ENCODE measurements at places on chromosomes 1 and 21. TPM values are rescaled to one million over a fixed set of nuclear protein-coding genes. Genes with fewer than 3 reads are reported as not detected.

- no peak for DNase-seq
Observed at GRCh38 chr1:192592517-192592916, 16.9 kb downstream of the RGS1 start.

DNA sequence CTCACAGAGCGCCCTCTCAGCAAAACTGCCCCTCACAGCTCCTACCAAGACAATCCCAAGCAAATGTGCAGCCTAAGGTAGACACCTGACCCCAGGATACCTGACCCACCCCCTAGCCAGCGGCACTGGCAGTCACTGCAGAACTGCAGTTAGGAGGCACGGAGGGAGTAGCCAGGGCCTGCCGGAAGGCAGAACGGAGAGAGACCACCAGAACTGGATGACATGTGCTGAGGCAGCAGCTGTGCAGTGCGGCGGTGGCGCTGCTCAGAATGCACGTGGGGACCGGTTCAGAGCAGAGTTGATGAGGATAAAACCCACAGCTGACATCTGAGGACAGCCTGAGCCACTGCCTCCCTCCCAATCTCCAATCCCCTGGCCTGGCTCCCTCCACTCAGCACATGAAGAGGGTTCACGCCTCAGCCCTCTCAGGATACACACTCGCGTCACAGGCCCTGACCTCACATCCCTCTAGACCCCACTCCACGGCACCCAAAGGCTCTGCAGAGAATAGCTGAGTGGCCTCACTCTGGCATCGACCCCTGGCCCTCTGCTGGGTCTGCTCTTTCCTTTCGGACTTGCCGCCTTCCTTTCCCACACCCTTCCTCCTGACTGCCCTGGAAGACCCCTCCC, 29.6 kb downstream of the UBE2G2 start:
- DNase-seq: no peak

- DNase-seq: no peak
Observed at GRCh38 chr1:84401156-84401555, 2.9 kb downstream of the DNASE2B start.

- DNase-seq: no peak
Observed at GRCh38 chr1:42876009-42876408, 29.6 kb downstream of the ZNF691 start.

DNA sequence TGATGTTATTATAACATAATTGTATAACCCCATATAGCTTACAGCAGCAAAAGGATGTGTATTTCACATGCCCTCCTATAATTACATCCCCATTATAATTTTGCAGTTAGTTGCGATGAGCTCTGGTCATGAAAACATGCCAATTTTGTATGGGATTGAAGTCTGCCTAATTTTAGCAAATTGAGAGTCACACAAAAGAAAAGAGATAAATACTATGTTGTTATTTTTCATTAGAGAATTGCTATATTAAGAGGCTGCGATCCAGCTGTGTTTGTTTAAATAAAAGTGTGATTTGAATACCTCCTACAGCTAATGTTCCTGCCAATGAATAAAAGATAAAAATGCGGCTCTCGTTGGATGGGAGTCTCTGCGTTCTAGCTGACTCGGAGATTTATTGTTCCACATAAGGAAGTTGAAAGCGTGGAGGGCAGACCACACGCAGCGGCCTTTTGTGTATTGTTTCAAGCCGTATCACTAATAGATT, 461.0 kb upstream of the NFIA start:
- no peak for DNase-seq

DNA sequence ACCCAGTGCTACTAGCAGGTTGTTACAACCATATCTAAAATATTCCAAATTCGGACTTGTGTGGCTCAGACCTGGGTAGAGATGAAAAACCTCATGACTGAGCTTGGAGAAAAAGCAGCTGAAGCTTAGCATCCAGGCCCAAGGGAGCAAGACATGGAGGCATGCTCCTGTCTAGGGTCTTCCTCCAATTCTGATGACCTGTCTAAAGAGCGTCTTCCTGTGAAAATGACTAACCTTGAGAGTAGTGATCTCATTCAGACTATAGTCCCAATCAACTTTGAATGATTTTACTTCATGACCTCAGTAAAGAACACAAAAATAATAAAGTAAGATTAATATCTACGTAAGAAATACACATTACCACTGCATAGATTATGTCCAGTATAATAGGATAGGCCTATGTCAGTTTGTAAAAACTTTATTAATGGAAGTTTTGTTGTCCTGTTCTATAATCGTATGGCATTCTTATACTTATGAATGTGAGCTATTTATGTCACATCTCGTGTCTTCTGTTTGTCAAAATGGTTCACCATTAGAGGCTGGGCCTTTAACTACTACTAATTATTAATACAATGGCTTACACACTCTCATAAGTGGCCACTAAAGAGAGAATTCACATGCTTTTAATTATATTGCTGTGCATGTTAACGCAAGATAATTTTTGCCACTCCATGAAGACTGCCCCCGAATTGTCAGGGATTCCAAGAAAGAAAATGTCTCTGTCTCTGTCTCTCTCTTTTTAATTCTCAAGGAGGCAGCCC, 201.3 kb downstream of the NCAM2 start:
- no peak for DNase-seq

Gene PCSK9
- under 0.01 TPM for total RNA-seq

DNA sequence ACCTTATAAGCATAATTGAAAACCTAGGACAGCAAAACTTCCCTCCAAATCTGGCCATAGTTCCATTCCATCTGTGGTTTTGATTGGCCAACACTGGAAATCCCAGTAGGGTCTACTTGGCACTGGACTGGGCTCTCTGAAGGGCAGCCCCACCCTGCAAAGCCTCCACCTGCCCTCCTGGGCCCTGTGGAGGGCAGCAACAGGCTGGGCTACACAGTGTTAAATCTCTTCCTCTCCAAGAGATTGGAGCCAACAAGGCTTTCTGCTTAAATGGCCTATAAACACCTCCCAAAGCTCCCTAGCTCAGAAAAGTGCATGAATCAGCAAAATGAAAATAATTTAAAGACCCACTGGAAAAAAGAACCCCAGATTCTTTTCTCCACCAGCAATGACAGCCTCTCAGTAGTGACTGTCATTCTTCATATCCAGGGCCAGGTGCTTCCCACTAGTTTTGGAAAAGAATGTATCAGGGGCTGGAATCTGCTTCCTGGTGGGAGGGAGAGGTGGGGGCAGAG, 58.5 kb downstream of the BEND5 start:
- no peak for DNase-seq

Gene PTBP2
- total RNA-seq: 37.8 TPM

DNA sequence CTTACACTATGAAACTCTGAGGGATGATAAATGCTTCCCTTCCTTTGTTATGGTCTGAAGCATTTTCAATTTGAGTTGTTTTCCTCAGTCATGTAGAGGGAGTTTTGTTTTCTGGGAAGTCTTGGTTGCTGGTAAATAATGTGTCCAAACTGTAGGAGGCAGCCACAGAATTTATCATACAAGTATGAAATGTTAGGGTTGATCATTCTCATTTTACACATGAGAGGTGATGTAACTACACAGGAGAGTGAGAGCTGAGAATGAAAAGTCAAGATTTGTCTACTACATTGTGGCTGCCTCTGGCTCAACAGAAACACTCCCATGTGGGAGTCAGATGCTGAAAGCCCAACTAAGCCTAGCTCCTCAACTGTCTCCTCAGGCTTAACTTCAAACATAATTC, 182.5 kb upstream of the SGIP1 start:
- DNase-seq: peak; percentile 33

- DNase-seq: no peak
Observed at GRCh38 chr1:236480758-236481436, 42.9 kb upstream of the LGALS8 start.

DNA sequence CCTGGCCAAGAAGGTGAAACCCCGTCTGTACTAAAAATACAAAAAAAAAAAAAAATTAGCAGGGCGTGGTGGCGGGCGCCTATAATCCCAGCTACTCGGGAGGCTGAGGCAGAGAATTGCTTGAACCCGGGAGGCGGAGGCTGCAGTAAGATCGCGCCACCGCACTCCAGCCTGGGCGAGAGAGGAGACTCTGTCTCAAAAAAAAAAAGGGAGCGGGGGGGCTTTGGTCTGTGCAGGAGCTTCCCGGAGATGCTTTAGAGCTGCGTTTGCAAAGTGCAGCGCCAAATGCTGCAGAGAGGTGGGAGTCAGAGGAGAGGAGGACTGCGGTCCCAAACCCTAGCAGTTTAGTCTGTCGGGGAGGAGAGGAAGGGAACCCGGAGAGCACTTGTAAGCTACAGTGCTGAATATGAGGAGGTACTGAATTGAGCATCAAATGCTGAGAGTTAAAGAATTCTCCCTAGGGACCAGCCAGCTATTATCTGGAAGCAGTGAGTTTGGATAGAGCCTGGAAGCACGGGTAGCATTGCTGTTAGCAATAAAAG, 569 bp downstream of the FALEC start:
- DNase-seq: no peak

Gene THEM5
- not detected for total RNA-seq

DNA sequence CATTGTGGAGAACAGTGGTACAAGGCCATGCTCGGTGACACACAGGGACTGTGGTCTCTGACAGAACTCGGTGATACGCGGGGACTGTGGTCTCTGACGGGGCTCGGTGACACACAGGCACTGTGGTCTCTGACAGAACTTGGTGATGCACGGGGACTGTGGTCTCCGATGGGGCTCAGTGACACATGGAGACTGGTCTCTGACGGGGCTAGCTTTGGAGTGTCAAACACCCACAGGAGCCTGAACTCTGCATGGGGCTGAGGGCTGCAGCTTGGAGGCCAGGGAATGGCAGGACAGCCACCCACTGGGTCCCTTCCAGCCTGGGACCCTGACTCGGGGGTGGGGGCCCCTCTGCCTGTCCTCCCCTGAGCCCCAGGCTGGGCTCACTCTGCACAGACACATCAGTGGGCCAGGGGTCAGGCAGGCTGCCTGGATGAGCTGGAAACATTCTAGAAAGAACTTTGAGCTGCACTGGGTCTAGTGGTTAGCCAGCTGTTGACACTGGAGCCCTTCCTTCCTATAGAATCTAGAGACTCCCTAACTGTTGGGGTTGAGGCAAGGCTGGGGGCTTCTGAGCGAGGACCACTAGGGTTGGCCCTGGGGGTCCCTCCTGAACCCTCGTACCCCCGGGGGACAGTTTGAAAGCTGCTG, 49.8 kb downstream of the DISP3 start:
- DNase-seq: no peak

GRCh38 chr1:76293831-76294230, 219.3 kb downstream of the ST6GALNAC3 start:
- DNase-seq: no peak

DNA sequence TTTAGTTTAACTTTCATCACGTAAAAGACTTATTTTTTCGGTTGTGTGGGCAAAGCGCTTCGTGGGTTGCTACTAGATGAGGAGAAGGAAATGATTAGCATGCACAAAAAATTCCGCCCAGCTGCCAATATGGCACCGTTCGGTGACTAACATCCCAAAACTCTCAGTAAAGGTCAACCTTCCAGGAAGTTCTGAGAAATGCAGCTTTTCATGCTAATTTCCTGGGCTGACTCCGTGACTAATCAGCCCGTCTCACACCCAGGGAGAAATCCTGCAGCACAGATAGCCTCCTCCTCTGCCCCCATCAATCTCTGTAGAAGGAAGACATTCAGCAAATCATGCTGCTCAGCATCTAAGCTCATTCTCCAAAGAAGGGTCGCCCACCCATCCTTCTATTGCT, 34.1 kb downstream of the TMCO4 start:
- DNase-seq: peak; percentile 92

DNA sequence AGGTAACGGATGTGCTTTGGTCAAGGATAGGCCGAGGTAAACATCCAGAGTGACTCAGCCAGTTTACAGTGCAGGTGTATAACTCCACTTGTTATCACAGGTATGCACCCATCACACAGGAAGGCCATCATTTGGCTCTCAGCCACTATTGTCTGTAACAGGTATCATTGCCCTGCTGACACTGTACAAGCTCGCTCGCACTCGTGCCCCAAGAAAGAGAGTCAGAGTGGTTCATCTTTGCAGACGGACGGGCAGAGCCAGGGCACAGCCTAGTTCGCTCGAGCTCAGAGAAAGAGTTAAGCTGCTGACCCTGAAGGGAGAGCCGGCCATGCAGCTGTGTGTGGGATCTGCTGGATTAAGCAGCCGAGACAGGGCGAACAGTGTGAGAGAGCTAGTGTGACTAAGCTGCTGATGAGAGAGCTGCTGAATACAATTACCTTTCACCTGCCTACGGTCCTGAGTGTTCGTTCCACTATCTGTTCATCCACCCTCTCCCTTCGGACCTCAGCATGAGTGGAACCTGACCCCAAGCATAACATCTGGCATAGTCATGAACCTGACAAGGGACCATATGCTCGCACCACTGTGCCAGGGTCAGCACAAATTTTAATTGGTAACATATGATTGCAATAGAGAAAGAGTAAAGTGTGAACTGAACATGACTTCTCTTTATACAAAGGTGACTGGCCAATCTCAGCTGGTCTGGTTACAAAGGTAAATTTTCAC, 27.0 kb upstream of the LYPD8 start:
- DNase-seq: no peak

- peak; percentile 85 for DNase-seq
Observed at GRCh38 chr1:93629101-93630059, 52.3 kb downstream of the BCAR3 start.

GRCh38 chr1:71080230-71080738, 551 bp downstream of the ZRANB2 start:
- peak; percentile 7 for DNase-seq

DNA sequence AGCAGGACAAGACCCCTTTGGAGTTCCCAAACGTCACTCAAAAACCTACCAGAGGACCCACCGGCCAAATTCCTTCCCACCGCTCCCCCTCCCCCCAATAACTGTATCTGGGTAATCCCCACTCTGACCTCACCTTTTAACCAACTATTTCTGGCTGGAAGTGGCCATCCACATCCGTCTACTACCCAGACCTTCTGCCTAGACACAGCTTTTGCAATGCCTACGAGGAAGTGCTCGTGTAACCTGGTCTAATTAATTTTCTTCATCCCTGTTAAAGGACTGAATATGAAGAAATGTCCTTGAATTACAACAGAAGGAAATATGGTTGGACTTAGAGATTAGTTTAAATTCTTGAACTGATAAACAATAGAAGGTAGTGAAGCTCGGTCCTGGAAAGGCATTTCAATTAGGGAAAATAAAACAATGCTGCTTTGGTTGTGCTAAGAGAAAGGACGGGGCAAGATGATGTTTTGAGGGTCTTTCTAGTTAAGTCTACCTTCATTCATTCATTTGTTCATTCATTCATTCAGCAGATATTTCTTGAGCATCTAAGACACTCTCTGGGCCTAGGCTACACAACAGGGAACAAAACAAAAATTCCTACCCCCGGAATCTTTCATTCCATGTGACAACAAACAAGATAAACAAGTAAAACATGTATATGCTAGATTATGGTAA, 18.8 kb downstream of the AVPR1B start:
- no peak for DNase-seq

Gene TRIM62
- total RNA-seq: 2.8 TPM

- no peak for DNase-seq
Observed at GRCh38 chr1:200257235-200257634, 152.6 kb downstream of the ZNF281 start.

GRCh38 chr1:231940701-231941100, 314.1 kb downstream of the DISC1 start:
- DNase-seq: no peak

Measured in IMR-90 (cell line).